ENCODE measurements at places on chromosomes 4 and X.

GRCh38 chr4:3135155-3136011, 60.9 kb downstream of the HTT start:
- DNase-seq: peak; percentile 89

GRCh38 chr4:7434766-7435150, at the start of gene PSAPL1:
Gene PSAPL1 (minus strand): TSS chr4:7434930. CDS start chr4:7434879, 51 bp downstream.
- peak; percentile 80 for DNase-seq

DNA sequence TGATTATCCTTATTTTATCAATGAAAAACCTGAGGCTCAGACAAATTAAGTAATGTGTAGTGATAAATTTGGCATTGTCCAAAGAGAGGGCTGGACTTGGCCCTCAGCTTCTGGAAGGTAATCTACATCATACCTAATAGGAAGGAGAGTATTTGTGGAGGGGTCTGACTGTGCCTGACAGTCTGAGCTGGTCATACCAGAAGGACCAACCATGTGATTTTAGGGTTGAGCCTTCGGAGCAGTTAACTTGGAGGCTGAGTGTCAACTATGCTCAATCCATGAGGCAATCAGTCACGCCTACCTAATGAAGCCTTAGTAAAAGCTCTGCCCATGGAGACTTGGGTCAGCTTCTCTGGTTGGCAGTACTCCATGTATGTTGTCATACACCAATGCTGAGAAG, 136.4 kb downstream of the CPE start:
- DNase-seq: no peak

DNA sequence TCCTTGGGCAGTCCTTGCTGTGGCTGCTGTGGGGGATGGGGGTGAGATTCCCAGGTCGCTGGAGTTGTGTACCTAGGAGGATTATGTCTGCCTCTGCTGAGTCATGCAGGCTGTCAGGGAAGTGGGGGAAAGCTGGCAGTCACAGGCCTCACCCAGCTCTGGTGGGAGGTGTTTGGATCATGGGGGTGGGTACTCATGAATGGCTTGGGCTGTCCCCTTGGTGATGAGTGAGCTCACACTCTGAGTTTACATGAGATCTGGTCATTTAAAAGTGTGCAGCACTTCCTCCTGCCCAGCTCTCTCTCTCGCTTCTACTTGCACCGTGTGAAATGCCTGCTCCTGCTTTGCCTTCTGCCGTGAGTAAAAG, 24.6 kb upstream of the PDLIM3 start:
- peak; percentile 94 for DNase-seq

DNA sequence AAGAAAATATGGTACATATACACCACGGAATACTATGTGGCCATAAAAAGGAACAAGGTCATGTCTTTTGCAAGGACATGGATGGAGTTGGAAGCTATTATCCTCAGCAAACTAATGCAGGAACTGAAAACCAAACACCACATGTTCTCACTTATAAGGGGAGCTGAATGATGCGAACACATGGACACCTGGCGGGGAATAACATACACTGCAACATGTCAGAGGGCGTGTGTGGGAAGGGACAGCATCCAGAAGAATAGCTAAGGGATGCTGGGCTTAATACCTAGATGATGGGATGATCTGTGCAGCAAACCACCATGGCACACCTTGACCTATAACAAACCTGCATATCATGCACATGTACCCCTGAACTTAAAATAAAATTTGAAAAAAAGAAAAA, 19.5 kb upstream of the CNKSR2 start:
- peak; percentile 55 for DNase-seq

GRCh38 chr4:33715841-33716395, 2528.4 kb downstream of the ARAP2 start:
- no peak for DNase-seq

DNA sequence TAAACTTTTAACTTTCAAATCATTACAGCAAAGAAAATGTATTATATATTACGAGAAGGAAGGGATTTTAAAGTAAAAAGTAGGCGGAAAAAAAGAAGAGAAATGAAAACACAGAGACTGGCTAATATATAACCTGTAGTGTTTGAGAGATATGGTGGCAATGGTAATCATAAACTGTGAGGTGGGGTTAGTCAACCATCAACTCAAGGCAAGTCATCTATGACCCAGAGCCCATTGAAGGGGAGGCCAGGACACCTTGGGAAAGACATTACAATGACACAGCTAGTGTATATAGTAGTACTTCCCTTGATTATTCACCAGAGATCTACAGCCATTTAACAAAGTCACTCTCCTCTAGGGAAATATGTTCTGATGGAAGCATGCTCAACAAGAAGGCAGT, 423.9 kb upstream of the PITX2 start:
- DNase-seq: no peak

- no peak for DNase-seq
These were observed 164.3 kb downstream of the PDHA2 start for GRCh38 chr4:96003951-96004740.

- peak; percentile 82 for DNase-seq
These were observed 89.5 kb downstream of the OR13H1 start for GRCh38 chrX:131633285-131633917.

DNA sequence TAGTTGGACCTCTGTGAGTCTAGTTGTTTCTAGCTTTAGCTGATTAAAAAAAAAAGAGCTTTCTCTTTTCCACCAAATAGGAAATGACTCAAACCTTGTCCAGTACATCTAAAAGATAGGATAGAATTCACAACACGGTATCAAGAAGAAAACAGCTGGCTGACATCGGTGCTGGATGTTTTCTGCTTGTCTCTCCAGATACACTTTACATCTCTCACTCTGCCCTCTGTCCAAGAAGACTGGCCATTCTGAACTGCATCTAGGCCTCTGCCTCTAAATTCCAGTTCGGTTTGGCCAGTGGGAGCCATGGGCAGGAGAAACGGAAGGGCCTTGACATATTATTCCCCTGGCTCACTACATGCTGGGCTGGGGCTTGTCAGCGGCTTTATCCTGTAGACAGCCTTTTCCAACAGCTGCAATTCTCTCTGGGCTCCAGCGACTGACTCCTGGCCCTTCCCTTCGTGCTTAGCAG, 57.3 kb upstream of the SHISA3 start:
- DNase-seq: no peak

- DNase-seq: no peak
These were observed 284.4 kb upstream of the SFRP2 start for GRCh38 chr4:154073107-154073822.

DNA sequence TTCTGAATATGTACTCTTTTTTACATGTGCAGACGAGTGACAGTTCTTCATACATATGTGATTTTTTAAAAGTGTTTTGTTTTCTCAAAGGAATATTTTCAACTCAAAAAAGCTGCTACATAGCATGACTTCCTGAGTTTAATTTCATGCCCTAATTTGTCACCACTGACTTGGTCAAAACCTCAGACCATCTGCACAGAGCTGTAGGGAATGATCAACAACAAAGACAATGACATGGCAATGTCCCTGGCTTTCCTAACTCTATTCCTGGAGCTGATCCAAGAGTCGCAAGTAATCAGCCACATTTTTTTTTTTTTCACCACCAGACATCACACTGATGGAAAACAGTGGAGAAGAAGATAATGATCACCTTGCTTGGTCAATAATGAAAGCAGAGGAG, 97.7 kb downstream of the TMA16 start:
- DNase-seq: peak; percentile 37

GRCh38 chr4:71269233-71269632, 69.6 kb upstream of the SLC4A4 start:
- DNase-seq: no peak

DNA sequence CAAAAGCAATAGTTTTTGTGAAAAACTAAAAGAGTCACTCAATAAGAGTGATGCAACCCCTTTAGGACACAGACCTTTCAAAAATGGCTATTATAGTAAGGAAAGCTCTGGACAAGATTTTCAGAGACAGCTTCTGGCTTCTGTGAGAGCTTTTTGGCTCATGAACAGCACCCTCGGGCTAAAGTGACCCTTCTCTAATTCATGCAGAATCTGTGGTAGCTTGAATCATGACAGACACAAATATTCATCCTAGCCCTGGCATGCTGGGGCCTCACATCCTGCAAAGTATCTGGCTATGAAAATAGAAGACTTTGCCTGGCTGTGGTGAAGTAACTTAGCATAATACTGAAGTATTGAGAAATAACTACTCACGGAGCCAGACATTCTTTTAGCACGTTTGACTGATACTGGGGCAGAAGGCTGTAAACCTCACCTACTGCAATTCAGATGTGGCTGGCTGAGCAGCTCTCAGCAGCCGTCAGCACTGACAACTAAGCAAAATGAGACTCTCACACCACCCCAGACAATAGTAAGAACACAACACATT, 327.3 kb downstream of the MAPK10 start:
- no peak for DNase-seq

DNA sequence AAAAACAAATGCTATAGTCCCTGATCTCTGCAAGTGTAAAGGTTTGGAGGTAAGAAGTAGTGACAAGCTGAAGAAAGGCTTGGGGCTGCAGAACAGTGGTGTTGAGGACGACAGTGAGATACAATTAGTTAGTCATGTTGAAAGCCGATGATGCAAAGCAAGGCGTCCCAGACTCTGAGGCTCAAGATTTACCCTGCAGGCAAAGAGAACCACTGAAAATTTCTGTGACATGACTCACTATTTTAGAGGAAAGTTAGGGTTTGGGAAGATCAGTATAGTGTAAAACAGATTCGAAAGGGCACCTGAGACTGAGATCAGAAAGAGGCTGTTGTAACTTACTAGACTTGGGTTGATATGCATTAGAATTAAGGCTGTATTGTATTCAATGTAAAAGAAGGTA, 281.3 kb upstream of the FTHL17 start:
- DNase-seq: no peak

DNA sequence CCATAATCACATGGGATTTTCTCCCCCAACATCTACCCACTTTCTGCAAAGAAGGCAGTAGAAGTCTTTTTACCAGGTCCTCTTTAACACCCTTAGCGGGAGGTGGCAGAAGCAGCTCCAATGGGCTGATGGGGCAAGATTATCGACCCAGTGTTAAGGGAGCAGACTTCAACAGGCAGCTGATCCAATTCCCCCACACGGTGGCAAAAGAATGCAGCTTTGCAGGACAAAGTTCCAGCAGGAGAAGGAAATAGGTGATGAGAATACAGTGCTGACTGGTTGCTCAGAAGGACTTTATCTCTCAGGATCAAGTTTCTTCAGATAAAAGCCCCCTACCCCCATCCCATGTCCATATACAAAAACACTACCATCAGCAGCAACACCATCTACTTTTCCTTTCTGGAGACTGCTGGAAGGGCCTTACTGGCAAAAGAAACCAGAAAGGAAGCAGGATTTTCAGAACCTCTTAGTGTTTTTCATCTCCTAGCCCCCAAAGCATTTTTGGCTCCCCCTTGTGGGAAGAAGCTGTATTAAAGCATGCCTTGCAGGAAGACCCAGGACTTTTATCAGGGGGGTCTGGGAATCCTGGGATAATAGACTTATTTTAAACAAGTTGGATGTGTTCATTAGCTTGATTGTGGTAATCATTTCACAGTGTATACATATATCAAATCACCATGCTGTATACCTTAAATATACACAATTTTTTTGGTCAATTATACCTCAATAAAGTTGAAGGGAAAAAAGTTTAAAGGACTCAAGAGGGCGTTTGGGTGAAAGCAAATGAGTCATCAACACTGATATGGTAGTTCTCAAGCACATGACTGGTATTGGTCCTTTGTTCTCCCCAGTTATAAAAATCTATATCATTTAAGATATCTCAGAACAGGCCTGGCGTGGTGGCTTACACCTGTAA, 146.4 kb downstream of the GPC3 start:
- DNase-seq: peak; percentile 74

DNA sequence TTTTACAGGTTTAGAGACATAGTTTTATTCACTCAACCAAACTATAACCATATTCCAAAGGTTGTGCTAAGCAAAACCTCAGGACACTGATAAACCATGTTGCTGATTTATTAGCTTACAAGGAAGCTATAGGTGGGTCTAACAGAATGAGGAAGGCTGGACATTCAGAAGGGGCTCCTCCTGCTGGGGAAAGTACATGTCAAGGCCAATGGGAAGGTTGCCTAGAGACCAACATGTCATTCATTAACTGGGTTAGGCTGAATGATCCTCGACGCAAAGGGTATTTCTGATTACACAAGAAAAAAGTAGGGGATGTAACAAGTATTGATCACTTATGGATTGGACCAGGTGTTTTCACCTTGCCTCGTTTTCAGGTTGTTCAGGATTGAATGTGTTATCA, 30.3 kb downstream of the SLC10A6 start:
- peak; percentile 4 for DNase-seq

DNA sequence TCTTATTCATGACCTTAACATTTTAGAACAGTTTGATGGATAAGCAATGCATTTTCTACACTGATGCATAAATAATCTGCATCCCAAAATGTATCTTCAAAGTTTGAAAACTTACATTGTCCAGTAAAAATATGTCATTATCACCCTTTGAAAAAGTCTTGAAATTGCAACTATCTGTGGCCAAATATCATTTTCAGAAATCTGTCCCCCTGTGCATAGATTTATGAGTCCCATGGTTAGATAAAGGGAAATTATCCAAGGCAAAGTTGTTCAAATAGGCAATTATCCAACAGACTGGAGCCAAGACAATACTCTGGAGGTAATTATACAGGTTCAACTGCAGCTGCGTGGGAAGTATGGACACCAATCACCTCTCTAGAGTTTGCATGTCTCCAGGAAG, 182.5 kb upstream of the INTU start:
- no peak for DNase-seq

DNA sequence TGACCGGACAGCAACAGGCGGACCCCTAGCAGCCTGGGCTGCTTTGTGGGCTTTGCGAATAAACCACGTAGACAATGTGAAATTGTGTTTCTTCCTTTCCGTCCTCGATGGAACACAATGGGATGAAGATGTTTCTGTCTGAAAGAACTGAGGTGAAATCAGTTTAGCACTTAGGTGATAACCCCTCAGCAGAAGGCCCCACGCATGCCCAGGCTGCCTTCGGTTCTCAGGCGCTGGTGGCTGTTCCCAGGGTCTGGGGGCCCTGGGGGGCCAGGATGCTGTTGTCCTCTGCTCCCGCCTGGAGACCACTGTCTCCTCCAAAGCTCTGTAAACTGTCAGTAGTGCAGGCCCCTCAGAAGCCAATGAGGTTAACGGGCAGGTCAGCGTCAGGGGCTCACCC, 73.9 kb upstream of the HGFAC start:
- DNase-seq: no peak

DNA sequence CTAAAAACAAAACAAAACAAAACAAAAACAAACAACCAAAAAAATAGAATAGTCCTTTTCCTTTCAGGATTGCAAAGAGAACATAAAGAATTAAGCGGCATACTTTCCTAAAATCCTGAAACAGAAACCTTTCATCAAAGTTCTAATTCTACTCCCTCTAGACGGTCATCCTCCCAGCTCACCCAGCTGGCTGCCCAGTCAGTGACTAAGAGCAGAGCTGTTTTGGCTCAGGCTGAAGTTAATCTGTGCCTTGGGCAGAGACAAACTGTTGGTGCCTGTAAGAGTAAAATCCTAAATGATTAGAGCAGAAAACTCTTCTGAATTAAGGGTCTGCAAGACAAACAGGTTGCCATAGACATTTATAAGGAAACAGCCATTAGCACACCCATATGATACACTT, 17.6 kb upstream of the WAS start:
- no peak for DNase-seq

DNA sequence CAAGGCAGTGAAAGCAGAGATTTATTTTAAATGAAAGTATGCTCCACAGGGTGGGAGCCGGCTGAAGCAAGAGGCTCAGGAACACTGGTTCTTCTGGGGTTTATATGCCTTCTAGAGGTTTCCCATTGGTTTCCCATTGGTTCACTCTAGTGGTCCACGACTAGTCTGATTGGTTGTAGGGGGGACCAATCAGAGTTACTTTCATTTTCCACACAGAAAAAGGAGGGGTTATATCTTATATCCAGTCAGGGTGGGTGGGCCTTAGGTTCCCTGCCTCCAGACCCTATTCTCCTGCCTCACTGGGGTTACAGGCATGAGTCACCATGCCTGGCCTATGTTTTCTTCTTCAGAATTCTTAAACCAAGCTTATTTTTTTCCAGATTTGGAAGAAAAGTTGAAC, 101.6 kb downstream of the KLHL8 start:
- peak; percentile 8 for DNase-seq
